Neural crest cell (in vitro differentiated cells): ENCODE measurements at places on chromosomes 3 and 15. TPM values are rescaled to one million over a fixed set of nuclear protein-coding genes. Genes with fewer than 3 reads are reported as not detected.

Gene GPR27
- total RNA-seq, result 9.4 and 10.4 TPM in 2 replicates

Gene GRAMD2A
- 0.35 and 0.48 TPM in 2 replicates for total RNA-seq

Gene CYP19A1
- total RNA-seq, result not detected in 2 replicates

Gene CACNA2D3
- total RNA-seq, result 0.34 and 0.82 TPM in 2 replicates

Gene RASGRP1
- 1.6 and 1.8 TPM in 2 replicates for total RNA-seq
